ENCODE measurements at places on chromosomes 11 and 22.

DNA sequence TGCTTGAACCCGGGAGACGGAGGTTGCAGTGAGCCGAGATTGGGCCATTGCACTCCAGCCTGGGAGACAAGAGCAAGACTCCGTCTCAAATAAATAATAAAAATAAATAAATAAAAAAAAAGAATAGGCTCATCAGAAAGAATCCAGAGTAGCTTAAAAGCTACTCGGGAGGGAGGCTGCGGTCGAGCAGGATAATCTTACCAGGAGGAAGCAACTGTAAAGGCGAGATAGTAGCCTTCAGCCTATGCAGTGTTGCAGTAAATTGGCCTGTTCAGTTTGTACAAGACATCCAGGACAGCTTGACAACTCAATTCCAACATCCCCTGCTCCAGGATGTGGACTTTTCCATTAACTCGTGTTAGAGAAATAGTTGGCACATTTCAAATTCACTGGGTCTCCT lies 1164.7 kb downstream of the LRRC4C start:
- no peak for DNase-seq

DNA sequence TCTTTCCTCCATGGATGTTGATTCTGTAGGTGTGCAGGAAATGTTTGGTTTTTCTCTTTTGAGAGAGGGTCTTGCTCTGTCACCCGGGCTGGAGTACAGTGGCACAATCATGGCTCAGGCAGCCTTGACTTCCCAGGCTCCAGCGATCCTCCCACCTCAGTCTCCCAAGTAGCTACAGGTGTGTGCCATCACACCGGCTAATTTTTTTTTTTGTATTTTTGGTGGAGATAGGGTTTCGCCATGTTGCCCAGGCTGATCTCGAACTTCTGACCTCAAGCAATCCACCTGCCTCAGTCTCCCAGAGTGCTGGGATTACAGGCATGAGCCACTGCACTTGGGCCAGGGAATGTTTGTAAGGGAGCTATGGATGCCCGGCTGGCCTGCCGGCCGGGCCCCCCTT lies 4.5 kb downstream of the PRR5 start:
- no peak for DNase-seq

DNA sequence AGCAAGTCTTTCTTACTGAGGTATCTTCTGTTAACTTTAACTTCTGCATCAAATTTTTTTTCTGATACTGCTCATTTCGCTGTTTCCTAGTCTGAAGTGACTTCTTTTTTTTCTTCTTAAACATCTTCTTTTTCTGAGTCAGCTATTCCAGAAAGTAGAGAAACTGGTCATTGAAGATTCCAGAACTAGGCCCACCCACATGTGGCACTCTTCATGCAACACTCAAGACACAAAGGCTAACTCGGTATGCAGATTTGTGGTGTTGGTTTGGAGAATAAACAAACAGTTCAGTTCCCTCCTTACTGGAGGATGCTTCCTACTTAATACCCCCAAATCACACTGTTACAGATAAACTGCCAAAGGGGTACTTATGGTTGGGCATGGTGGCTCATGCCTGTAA lies 25.2 kb upstream of the MTCH2 start:
- no peak for DNase-seq

DNA sequence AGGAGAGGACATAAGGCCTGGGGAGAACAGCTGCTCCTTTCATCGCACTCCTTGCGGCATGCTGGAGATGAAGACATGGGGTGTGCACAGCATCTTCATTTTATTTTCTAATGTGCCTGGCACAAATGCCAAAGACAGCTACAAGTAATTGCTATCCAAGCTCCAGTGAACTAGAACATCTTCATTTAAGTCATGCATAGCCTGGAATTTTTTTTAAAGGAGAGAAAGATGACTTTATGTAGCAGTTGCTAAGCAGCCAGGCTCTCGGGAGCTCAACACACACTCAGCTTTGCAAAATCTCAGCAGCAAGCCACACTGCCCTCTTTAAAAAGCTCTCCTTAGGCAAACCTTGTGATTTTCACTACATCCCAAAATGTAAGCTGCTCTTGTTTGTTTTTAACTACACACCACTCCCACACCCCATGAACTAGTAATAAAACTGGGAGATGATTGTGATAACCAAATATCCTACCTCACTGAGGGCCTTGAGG lies 164.5 kb upstream of the POU2AF2 start:
- no peak for DNase-seq

DNA sequence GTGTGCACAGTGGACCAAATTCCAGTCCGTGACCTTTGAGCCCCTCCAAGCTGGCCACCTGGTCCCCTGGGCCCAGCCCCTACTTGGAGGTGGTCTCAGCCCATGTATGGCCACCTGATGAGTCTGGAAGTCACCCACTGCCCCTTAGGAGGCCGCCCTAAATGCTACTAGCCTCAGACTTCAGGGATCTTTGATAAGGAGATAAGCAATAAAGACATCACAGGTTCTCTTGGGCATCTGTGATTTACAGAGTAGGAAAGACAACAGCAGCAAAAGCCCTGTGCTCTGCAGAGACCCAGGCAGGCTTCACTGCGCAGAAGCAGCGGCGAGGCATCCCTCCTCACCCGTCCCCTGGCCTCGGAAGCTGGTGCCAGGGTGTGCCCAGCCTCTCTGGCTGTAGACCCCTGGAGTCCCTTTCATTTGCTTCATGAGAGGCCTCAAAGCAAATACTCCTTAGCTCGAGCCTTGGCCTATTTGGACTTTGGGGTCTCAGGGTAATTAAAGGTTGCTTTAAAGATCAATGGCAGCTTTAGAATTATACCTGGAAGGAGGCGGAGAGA lies 360.1 kb downstream of the TBC1D22A start:
- no peak for DNase-seq

DNA sequence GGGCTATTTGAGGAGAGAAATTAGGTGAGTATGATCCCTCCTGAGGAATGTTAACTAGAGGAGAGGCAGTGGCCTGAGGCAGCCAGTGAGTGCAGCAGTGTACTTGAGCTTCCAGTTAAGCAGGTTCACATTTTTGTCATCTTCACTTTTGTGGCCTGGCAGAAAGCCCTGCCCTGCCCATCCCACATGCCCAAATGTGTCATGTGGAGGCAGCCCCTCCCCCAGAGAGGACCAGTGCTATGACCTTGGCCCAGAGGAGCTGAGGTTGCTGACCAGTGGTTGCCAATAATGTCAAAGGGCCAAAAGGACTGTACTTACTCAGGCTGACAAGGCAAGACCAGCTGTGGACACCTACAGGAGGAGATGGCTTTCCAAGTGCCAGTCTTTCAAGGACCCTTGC lies 17.6 kb upstream of the GRK2 start:
- peak; percentile 96 for DNase-seq

GRCh38 chr11:17386331-17387084 lies 2.0 kb downstream of the KCNJ11 start:
- DNase-seq: no peak

GRCh38 chr22:36510384-36510783 lies 3.5 kb upstream of the FOXRED2 start:
- no peak for DNase-seq

- DNase-seq: no peak
Observed at GRCh38 chr11:4511282-4512245, 29.1 kb downstream of the OR52K1 start.
